Left lung (tissue), 14 donors: ENCODE measurements at places on chromosomes 3 and 15.
A peak's percentile ranks its signal among the peaks of the same experiment; 100 is the strongest.

GRCh38 chr15:40369971-40370370 is 12.0 kb downstream of the DISP2 start:
- no peak for DNase-seq

DNA sequence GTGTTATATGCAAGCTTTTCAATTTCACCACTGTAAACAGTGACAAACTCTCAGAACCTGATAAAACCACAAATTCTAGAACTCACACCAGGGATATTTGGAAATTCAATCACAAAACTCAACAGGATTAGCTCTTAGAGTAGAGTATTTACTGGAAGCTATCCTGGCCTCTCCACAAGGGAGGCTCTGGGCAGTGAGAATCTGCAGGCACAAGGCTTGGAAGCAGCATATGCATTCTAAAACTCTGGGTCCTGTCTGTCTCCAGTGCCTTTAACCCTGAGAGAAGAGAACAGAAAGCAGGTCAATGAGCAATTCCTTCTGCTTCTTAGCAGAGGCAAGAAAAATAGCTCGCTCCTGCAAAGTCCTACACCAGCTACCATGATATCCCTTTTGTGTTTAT is 23.4 kb downstream of the PLSCR4 start:
- DNase-seq, result no peak

DNA sequence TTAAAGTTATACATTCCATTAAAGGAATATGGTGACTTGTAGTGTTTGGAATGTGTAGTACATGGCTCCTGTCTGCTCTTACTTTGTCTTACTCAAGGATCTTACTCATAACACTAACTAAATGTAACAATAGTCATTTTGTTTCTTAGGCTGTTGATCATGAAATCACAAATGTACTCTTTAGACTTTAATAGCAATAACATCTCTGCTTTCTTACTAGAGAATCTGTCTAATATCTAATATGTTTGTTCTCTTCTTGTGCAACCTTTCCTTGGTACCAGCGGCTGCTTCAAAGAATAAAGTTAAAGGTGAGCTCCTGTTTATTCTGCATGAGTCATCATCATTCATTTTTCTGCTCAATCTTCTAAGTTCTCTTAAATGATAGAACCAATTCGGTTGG is 767.5 kb downstream of the CADM2 start:
- no peak for DNase-seq

- peak; percentile 45 for DNase-seq
Observed at GRCh38 chr15:48352474-48353072, 21.3 kb downstream of the DUT start.

GRCh38 chr15:27426805-27427204 is 455.8 kb downstream of the GABRG3 start:
- peak; percentile 62 for DNase-seq

DNA sequence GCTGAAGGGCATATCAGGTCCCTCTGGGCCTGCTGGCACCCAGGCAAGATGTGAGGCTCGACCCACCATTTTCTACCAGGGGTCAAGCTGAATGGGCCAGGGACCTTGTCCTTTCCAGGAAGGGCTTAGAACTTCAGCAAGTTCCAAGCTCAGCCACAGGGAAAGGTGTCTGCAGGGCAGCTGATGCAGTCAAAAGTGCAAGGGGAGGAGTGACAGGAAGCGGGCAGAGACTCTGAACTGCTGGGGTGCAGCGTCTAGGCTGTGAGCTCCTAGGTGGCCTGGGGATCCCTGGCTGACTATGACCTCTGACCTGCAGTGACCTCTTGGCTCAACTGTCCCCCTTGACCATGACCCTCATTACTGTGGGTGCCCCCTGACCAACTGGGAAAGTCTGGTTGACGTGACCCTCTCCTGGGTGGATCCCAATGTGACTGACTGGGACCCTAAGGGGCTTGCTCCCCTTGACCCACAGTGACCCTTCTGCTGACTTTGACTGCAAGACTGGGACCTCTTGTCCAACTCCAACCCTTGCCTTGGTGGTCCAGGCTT is 14.4 kb upstream of the SEC13 start:
- DNase-seq, result no peak

DNA sequence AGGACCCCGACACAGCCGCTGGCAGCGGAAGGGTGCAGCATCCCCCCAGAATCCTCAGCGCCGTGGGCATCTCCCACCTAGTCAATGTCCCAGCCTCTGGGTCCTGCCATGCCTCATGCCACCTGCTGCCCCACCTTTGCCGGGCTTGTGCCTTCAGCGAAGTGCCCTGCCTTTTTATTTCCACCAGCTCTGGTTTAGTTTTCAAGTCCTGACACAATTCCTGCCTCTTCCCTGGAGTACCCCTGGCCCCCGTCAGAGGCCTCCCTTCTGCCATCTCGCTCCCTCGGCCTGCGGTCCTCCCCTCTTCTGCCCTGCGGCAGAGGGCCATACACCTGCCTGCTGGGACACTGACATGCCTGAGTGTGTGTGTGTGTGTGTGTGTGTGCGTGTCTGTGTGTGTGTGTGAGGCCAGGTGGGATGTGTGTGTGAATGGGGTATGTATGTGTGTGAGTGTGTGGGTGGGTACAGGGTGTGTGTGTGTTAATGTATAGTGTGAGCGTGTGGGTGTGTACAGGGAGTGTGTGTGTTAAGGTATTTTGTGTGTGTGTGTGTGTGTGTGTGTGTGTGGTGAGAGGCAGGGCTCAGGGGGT is 129.9 kb downstream of the SMAD6 start:
- no peak for DNase-seq

DNA sequence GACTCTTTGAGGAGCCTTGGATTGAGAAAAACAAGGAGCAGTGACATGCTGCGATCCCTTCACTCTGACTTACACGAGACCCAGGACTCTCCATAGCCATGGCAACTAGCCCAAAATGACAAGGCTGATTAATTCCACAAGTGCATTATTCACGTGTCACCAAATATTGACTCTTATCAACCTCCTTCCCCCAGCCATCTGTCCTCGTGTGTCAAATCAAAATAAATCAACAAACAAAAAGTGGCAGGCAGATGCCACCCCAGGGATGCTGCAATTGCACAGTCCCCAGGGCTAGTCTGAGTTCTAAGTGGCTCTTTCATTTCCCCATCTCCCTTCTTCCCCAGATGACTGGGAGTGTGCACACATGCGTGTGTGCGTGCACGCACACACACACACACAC is 104.9 kb downstream of the AQP9 start:
- DNase-seq, result no peak

DNA sequence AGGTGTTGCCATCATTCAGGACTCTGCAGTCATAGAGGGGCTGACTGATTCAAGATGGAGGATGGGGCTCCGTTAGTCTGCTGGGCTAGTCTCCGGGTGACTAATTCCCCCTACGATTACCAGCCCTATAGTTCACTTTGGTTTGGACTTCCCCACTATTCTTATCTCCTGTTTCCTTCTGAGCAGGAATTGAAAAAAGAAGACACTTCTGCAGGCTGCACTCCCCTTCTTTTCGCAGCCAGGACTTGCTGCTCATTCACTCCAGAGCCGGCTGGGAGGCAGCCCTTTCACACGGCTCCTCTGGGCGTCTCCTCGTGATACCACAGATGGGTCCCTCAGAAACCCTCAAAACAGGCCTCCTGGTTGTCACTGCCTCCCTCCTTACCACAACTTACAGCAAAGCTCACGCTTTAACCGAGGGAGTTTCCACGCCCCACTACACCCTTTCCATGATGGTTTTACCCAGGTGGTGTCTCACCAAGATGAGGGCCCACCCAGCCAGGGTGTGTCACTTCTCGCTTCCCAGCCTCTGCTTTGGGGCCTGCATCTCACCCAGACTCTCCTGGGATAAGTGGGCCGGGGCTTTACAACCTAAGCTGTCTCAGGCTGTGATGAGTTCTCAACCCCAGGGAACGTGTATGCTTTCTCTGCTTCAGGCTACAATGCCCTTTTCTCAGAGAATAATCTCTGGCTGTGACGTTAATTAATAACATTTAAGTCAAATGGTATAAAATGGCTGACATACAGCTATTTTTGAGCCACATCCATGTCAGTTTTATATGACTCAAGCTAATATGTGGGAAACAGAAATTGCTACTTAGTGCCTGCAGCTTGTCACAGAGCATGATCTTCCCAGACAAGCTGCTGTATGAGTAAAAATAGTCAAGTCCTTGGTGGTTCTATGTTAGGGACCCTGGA is 11.9 kb downstream of the CX3CR1 start:
- no peak for DNase-seq

DNA sequence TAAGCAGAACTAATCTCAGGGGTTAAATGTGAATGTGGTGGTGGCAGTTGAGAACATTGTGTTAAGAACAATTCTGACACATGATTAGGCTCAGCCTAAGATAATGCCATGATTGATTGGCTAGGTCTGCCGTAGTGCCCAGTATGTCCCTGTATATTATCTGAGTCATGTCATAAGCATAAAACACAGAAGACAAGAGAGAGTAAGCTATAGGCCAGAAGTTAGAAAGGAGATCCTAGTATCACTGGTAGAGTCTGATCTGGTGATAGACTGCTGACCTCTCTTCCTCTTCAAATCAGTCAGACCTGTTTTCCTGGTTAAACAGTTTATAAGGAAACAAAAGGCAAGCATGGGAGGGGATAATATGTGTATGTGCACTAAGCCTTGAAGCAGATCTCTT is 30.1 kb upstream of the ATP8B4 start:
- no peak for DNase-seq

- DNase-seq, result no peak
Observed at GRCh38 chr15:43376017-43376705, 5.3 kb downstream of the TUBGCP4 start.

- DNase-seq, result no peak
Observed at GRCh38 chr15:87032295-87032694, 952.6 kb downstream of the AGBL1 start.
